ENCODE measurements at places on chromosomes 5 and 9.
A peak's percentile ranks its signal among the peaks of the same experiment; 100 is the strongest.

- no peak for DNase-seq
Measured at GRCh38 chr9:28720746-28721145, 1147.5 kb upstream of the C9orf72 start.

GRCh38 chr5:115898656-115899055, 56.9 kb downstream of the AP3S1 start:
- DNase-seq = no peak

- peak; percentile 78 for DNase-seq
Measured at GRCh38 chr5:97297063-97297703, 114.1 kb upstream of the RIOK2 start.

DNA sequence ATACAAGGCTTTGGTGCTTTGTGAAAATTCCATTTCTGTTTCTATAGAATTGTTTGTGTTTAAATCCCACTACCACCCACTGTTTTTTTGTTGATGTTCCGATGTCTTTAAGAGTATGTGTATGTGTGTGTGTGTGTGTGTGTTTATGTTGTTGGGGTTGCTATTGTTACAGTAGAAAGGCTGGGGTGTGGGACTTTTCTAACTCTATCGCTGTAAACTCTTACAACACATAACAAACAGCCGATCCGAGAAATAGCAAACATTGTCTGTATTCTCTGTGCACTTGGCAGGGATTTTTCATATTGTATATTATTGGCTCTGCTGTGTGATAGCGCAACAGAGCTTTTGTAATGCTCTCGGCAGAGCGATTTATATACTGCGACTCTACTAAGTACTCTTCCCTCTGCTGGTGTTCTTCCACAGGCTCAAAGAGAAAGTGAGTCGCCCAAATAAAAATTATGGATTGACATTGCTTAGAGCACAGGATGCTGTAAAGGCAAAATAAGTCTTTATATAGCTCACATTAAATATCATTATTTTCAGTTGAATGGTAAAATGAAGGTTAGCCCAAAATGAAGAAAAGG, 492.2 kb upstream of the ARRDC3 start:
- no peak for DNase-seq

DNA sequence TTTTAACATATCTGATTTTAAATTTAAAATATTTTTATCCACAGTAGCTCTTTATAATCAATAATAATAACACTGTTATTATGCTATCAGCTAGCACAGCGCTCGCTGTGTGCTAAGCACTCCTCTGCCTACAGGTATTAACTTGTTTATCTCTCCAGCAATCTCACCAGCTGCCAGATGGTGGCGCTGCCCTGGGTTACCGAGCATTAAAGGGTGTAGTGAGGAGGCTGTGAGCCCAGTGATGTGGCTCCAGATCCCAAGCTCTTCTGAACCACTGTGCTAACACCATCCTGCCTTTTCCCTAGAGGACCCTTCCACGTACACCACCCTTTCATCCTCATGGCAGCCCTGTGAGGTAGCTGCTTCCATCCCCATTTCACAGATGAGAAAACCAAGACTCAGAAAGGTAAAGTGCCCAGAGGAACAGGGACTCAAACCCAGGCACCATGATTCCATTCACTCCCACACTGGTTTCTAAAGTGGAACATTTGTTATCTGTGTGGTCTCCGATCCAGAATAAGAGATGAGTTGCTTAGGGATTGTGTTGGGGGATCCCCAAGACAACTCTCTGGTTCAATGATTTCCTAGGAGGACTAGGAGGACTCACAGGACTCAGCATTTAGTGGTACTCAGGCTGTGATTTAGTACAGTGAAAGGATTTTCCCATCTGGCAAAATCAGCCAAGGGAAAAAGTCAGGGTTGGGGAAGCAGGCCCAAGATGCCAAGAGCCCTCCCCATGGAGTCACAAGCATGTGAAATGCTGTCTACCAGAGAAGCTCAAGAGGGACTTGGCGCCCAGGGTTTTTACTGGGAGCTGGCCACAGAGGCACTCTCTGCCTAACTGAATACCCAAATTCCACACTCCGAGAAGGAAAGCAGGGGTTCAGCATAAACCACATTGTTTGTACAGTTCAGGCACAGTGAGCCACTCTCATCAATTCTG, 7.0 kb downstream of the IGFBPL1 start:
- DNase-seq = peak; percentile 62

DNA sequence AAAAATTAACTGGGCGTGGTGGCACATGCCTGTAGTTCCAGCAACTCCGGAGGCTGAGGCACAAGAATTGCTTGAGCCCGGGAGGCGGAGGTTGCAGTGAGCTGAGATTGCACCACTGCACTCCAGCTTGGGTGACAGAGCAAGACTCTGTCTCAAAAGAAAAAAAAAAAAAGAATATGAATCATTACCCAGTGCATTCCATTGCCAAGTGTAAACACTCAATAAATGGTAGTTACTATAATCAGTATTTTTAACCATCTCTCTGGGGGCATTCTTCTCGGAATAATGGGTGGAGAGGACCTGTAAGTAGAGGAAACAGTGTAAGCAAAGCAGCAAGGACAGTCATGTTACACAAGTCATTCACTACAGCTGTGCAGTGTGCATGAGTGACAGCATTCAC, 13.8 kb upstream of the RANBP17 start:
- DNase-seq = no peak

- no peak for DNase-seq
Measured at GRCh38 chr5:107526270-107526937, 144.3 kb downstream of the EFNA5 start.

DNA sequence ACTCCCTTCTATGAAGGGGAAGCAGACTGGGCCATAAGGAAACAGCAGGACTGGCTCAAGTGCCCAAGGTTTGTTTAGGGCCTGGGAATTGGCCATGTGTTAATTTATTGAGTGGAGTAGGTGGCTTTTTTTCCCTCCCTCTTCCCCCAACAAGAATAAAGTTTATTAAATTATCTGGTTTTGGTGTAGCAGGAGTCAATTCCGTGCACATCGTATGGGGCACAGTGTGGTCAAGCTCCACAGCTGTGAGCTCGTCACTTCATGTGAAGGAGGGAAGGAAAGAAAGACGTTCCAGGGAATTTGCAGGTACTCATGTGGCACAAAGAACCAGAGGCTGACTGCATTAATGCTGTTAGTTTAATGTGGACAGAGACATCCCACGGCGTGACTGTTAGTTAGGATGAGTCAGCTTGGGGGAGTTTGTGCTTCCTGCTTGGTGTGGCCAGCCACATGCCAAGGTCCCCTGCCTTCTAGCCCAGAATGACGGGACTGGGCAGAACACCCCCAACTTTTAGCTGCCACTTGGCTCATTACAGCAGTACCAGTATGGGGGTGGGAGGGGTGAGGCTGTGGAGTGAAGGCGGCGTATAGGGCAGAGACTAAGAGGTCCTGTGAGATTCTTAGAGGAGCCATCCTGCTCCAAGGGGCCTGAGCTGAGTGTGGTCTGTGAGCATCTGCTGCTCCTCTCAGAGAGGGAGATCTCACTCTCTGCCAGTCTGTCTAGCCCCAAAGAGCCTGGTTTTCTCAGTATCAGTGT, 33.2 kb downstream of the CSF1R start:
- DNase-seq = peak; percentile 9

GRCh38 chr9:96616817-96617438, 2.7 kb downstream of the CDC14B start:
- DNase-seq = no peak

All from OCI-M1 (cell line).